ENCODE measurements at places on chromosomes 4 and X.

DNA sequence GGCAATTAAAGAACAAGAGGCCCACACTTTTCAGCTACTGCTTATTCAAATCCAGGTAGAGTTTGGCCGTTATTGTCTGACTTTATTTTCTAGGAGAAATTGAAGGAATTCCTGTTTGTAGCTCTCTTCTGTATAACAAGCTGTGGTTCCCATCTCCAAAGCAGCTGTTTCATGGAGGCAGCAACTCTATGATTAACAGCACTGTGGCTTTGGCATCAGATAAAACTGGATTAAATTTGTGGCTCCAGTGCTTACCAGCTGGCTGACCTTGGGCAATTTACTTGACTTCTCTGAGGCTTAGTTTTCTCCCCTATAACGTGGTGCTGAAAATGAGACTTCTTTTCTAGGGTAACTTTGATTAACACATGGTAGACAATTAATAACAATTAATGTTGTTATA, 28.1 kb downstream of the SLC30A9 start:
- no peak for DNase-seq

DNA sequence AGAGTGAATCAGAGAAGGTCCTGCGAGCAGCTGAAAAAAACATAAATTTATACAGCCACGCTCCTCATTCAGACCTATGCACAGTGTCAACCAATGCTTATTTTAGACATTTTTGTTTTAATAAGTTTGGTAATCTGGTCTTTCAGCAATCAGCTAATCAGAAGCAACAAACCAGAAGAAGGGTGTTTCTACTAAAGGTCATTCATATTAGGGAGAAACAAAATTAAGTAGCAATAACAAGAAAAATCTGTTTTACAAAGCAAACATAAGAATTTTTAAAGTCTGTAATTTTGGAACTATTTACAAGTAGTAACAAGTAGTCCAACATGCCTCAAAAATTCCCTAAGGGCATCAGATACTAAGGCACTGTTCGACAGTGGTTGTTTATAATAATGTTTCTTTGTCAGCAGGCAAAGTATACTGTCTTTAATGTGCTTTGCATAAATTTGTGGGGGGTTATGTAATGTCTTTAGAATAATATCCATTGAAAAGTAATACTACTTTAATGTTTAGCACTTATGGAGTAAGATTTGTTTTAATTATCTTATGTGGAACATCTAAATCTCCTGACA, 82.8 kb downstream of the PHOX2B start:
- no peak for DNase-seq

DNA sequence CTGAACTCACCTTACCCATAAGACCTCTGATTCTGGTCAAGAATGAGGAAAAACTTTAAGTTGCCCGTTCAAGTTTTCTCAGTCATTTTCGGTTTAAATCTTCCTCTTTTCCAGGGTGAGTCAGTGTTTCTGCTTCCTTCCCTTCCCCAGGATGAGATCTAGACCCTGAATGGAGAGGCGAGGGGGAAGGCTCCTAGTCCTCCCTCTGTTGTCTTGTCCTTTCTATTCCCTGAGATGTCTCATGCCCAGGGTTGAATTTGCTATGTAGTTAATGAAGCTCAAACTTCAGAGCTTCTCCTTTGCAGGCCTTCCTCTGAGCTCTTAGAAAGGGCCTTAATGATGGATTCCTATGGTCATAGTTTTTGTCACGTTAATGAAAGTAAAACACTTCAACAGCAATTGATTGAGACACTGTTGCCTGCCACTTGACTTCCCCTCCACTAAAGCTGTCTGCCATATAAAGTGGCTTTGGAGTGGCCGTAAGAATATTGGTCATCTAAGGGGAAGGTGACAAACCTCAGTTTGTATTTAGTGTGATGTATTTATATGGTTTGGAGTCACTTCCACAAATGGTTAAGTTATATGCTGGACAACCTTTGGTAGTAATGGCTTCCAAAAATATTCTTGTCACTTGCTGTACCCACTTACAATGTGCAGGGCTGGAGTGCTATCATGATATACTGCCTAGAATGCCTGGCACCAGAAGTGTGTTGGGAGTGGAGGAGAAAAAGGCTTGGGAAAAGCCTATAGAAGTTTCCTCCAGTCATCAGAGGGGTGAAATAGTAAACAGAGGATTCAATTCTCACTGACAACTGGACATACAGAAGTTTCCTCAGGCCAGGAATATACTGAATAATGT, 24.3 kb upstream of the GPRIN3 start:
- DNase-seq: no peak

GRCh38 chrX:135541351-135541750, 20.9 kb downstream of the INTS6L start:
- no peak for DNase-seq

- no peak for DNase-seq
Measured at GRCh38 chrX:118756101-118756500, 28.7 kb downstream of the IL13RA1 start.

GRCh38 chr4:176387571-176387970, 67.8 kb downstream of the SPCS3 start:
- DNase-seq: no peak

DNA sequence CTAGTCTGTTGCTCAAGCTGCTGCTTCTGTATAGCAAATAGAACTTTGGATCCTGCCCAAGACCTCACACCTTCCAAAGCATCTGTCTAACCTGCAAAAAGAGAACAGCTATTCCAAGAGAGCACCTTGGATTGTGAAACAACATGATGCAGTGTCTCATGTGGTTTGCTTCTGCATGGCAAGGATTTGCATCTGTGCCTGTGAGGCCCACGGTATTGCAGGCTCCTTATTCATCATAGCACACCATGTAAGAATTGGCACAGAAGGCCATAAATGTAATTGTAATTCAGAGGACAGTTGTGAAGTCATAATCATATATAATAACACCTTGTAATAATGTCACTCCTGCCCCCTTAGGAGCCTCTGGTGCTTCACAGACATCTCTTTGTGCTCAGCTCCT, 147.1 kb downstream of the ZNF674 start:
- DNase-seq: no peak

DNA sequence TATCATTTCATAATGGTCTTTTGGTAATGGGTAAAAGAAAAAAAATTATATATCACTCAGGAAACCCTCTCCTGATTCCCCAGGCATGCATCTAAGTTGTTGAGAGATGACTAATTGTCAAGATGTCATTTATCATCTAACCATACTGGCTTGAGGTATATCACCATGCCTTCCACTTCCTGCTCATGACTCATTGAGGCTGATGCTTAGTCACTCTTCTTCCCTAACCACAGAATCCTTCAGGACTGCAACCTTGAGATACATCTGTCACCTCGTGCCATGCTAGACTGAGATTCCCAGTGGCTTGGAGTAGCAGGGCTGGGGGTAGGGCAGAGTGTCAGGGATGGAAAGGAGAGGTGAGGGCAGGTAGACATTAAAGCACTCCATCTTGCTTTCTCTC, 782.5 kb upstream of the INTU start:
- DNase-seq: no peak

DNA sequence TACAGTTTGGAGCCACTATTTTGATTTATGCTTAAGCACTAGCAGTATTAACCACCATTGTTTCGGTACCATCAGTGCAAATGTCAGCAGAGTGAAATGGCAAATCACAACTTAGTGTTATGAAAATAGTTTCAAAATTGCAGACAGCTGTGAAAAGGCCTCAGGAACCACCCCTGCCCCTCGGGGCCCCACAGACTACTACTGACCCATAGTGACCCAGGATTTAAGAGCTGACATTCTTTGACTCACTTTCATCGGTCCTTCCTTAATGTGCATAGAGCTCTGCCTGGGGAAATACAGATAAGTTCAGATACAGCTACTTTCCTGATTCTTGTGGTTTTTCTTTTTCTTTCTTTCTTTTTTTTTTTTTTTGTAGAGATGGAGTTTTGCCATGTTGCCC, 3.3 kb upstream of the BBS7 start:
- DNase-seq: no peak

DNA sequence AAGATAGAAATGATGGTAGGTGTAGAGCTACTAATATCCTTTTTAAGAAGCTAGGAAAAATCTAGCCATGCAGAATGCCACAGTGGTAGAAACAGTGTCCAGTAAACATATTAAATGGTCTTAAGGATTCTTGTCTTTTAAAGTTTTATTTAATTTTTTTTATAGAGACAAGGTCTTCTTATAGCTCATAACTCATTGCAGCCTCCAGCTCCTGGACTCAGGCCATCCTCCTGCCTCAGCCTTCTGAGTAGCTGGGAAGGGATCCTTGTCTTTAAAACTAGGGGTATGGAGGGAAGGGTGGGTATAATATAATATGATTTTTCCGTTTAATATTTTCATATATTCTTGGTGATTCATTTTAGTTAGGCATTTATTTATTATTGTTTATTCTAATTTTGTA, 3.8 kb downstream of the TMEM165 start:
- no peak for DNase-seq

DNA sequence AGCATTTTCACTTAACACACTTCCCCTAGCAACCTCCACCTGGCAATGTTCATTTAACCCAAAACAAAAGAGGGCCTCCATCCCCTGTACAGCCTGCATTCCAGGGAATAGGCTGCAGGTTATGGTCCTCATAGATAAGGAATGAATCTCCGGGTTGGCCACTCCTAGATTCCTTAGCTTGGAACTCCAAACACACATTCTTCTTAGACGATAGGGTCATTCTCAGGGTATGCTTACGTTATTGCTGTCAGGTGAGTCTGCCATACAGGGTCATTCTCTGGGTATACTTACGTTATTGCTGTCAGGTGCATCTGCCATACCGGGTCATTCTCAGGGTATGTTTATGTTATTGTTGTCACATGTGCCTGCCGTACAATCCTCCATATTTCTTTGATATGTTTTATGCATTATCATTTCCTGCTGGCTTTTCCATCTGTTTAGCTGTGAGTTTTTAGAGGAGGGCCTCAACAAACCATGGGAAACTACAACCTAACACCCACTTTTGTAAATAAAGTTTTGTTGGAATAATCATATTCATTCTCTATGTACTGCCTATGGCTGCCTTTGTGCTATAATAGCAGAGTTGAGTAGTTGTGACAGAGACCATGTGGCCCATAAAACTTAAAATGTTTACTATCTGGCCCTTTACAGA, 8.2 kb upstream of the AFF1 start:
- no peak for DNase-seq

DNA sequence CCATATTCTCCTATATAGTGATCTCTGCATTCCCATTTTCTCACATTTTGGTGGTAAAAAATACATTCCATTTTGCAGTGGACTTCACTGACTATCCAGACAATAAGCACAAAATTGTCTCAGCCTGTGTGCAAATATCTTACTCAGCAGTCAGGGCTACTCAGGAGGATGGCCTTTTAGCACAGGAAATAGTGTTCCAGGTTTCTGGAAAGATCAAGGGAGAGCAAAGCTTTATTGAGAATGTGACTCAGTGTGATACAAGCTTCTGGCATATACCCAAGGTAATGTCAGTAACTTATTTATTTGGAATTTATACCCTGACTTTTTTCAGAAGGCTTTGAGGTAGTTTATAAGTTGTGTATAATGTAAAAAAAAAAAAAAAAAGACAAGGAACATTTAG, 233.4 kb downstream of the TEX13A start:
- no peak for DNase-seq

DNA sequence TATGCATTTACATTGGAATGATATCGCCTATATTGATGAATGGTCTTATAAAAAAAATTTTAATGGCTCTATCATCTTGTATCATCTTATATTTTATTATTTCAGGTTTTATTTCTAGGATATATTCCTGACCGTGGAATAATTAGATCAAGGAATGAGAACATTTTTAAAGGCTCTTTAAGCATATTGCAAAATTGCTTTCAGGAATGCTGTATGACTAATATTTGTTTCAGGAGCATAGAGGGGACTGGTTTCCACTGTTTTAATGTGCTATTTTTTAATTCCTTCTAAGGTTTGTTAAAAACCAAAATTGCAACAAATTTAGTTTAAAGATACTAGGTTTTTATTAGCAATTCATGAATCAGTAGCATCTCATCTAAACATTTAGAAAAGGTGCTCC, 120.2 kb downstream of the BMPR1B start:
- no peak for DNase-seq

GRCh38 chrX:40922307-40922706, 162.9 kb upstream of the USP9X start:
- DNase-seq: no peak

GRCh38 chrX:21155916-21156315, 218.3 kb upstream of the CNKSR2 start:
- DNase-seq: no peak

GRCh38 chrX:50613846-50614245, 143.2 kb upstream of the DGKK start:
- no peak for DNase-seq

- no peak for DNase-seq
Measured at GRCh38 chr4:71095545-71095944, 102.1 kb downstream of the DCK start.

GRCh38 chrX:139898334-139898733, 34.5 kb downstream of the ATP11C start:
- DNase-seq: no peak

DNA sequence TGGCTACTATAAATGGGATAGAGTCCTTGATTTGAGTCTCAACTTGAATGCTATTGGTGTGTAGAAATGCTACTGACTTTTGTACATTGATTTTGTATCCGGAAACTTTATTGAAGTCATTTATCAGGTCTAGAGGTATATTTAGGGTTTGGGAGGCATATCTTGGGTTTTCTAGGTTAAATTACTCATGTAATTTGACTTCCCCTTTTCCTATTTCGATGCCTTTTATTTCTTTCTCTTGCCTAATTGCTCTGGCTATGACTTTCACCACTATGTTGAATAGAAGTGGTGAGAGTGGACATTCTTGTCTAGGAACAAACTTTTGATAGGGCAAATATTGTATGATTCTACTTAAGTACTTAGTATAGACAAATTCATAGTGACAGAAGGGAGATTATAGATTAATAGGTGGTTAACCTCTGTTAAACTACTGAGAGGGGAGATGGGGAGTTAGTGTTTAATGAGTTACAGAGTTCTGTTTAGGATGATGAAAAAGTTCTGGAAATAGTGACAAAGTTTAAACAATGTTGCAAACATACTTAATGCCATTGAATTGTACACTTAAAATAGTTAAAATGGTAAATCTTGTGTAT, 22.8 kb upstream of the HSPA4L start:
- no peak for DNase-seq

- DNase-seq: no peak
Measured at GRCh38 chr4:100348473-100348872, 158.2 kb upstream of the DDIT4L start.

DNA sequence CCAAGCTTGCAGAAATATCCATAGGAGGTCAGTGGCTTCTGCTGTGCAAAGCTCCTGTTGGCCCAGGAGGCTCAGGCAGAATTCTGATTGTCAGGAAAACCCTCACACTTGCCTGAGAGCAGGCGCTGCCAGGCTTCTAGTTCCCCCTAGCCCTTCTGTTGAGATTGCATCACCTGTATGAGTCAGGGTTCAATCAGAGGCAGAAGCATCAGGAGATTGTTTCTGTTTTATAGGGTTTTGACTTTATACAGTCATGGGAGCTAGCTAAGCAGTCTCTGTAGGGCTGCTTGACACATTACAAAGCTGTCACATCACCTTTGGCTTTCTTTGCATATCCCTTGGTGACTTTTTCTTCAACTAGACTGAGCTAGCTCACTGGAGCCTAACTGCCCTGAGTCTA, 27.8 kb downstream of the DIPK2B start:
- DNase-seq: no peak

GRCh38 chrX:23478056-23478455, 143.4 kb downstream of the PTCHD1 start:
- no peak for DNase-seq

Measured in stimulated activated CD8-positive, alpha-beta memory T cell treated with anti-CD3 and anti-CD28 coated beads, Interleukin-2, amount 100 ng/mL, for 1 hour (primary cell).